Pulmonary artery endothelial cell (primary cell): ENCODE measurements at places on chromosomes 3 and 15. TPM values are rescaled to one million over a fixed set of nuclear protein-coding genes. Genes with fewer than 3 reads are reported as not detected.

GRCh38 chr15:26421065-26421464, 351.8 kb downstream of the GABRB3 start:
- no peak for DNase-seq

GRCh38 chr3:184629555-184630160, 68.1 kb downstream of the EPHB3 start:
- DNase-seq = no peak

- DNase-seq = no peak
Measured at GRCh38 chr3:21750080-21750696, 822 bp downstream of the ZNF385D start.

GRCh38 chr3:106007512-106007911, 138.7 kb upstream of the CBLB start:
- no peak for DNase-seq

GRCh38 chr3:156274791-156275190, 154.4 kb downstream of the KCNAB1 start:
- DNase-seq = no peak

GRCh38 chr3:122066331-122067213, 11.4 kb downstream of the CD86 start:
- no peak for DNase-seq

FGD5 gene
- 79.7 and 84.3 TPM in 2 replicates for total RNA-seq

UROC1 gene
- total RNA-seq = not detected in 2 replicates
